ENCODE measurements at places on chromosomes 16 and 17.

GRCh38 chr16:72740347-72740746 lies 307.6 kb downstream of the ZFHX3 start:
- DNase-seq = no peak

DNA sequence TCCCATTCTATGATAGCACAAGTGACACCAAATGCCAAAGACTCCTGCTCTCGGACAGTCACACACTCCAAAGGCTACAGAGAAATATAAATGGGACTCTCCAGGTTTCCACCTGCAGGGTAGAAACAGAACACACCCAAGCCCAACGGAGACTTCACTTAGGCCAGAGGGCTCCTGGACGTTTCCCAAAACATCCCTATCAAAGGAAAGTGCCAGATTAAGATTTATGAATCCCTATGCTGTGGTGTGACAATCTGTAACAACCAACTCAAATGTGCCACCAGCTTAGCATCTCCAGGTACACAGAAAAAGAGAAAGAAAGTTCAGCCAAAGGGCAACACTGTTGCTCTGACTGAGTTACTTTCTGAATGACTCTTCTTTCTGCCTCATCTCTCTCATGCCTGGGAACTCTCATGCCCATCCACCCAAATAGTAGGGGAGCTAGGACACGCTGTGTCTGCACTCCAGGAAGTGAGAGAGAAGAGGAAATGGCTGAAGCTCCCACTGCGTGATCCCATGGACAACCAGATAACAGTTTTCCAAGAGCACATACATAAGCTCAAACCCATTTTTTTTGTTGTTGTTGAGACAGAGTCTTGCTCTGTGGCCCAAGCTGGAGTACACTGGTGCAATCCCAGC lies 49.7 kb downstream of the SMG6 start:
- no peak for DNase-seq

- DNase-seq = no peak
Measured at GRCh38 chr17:43019418-43019817, 2.8 kb downstream of the VAT1 start.

- DNase-seq = no peak
Measured at GRCh38 chr16:66538910-66539309, 11.0 kb downstream of the TK2 start.

GRCh38 chr16:51813609-51814008 lies 662.5 kb upstream of the SALL1 start:
- DNase-seq = no peak

DNA sequence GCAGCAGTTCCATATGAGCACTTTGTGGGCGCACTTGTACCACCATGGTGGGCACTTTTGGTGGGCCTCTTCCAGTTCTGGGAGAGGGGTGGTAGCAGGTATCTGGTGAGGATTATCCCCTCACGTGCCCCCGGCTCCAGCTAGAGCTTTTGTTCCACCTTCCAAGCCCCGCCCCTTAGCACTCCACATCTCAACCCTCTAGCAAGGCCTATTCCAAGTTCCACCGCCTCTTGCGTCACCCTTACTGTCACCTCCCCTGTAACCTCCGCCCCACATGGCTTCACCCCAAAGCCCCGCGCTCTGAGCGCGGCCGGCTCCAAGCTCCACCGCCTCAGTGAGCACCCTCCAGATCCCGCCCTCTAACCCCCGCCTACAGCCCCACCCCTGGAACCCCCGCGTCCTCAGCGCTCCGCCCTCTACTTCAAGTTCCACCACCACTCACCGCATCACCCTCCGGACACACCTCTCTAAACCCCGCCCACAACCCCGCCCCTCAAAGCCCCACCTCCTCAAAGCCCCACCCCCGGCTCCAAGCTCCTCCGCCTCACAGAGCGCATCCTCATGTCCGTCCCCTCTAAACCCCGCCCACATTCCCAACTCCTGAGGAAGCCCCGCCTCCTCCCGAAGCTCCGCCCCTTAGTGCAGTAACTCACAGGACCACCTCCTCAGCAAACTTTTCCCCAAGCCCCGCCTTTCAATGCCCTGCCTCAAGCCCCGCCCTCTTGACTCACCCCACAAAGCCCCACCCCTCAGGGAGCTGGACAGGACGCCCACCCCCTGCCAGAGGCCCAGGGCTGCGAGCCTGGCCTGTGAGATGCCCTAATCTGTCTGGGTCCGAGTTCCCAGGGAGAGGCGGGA lies 11.1 kb downstream of the SCN4A start:
- no peak for DNase-seq

- DNase-seq = no peak
Measured at GRCh38 chr17:74750327-74751069, 2.1 kb downstream of the NHERF1 start.

DNA sequence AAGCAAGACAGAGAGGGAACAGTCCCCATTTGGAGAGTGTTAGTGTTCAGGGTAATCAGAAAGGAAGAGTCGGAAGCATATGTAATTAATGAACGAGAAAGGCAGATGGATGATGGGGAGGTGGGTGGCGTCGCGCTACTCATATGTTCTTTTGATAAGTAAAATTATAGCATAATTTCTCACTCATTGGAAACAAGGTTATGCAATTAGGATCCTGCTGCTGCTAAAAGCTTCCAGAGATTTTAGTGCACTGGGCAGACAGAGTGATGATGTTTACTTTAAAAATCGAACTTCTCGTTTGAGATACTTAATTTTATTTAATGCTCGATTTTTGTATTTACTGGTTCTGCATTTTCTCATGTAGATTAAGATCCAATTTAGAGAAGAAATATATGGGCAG lies 96.2 kb downstream of the PRKCA start:
- no peak for DNase-seq

GRCh38 chr17:77303620-77304019 lies 162.9 kb downstream of the SEC14L1 start:
- DNase-seq = no peak

GRCh38 chr16:77273-77806 lies 685 bp upstream of the MPG start:
- DNase-seq = no peak

DNA sequence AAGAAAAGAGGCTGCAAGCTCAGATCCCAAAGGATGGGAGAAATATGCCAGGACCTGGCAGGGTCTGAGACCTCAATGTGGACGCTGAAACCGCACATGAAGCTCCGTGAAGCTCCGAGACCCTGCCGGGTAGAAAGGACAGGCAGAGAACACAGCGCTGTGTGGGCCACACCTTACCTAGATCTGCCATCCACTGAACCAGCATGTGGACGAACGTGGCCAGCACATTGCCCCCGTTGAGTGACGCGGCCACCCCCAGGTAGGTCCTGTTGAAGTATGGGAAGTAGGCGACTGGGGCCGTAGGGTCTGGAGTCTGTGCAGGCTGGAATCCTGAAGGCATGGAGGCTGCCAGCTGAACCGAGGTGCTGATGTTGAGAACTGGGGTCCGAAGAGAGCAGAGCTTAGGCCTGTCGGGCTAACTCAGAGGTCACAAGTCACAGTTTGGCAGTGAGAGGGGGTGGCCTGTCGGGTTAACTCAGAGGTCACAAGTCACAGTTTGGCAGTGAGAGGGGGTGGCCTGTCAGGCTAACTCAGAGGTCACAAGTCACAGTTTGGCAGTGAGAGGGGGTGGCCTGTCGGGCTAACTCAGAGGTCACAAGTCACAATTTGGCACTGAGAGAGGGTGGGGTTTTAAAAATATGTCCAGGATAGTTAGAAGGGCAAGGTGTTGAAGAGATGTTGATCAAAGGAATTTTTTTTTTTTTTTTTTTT lies 6.1 kb upstream of the TRPV1 start:
- no peak for DNase-seq

- no peak for DNase-seq
Measured at GRCh38 chr17:35214631-35215273, 20.6 kb upstream of the SLC35G3 start.

DNA sequence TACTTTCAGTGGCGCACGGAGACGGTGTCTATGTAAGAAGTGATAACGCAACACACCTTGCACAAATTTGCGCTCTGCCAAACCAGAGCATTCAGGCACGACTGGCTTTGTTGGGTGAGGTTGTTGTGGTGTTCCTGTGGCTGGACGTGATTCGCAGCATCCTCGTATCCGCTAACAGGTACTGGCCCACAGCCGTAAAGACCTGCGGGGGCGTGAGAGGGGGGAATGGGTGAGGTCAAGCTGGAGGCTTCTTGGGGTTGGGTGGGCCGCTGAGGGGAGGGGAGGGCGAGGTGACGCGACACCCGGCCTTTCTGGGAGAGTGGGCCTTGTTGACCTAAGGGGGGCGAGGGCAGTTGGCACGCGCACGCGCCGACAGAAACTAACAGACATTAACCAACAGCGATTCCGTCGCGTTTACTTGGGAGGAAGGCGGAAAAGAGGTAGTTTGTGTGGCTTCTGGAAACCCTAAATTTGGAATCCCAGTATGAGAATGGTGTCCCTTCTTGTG lies 510.9 kb downstream of the KCNJ18 start:
- DNase-seq = no peak

GRCh38 chr16:84594725-84595038 lies 23.2 kb downstream of the COTL1 start:
- no peak for DNase-seq

GRCh38 chr17:72891627-72892026 lies 200.9 kb downstream of the SLC39A11 start:
- DNase-seq = no peak

- no peak for DNase-seq
Measured at GRCh38 chr17:18004884-18005305, 32.2 kb downstream of the DRC3 start.

GRCh38 chr17:53191878-53192277 lies 630.8 kb upstream of the KIF2B start:
- no peak for DNase-seq

DNA sequence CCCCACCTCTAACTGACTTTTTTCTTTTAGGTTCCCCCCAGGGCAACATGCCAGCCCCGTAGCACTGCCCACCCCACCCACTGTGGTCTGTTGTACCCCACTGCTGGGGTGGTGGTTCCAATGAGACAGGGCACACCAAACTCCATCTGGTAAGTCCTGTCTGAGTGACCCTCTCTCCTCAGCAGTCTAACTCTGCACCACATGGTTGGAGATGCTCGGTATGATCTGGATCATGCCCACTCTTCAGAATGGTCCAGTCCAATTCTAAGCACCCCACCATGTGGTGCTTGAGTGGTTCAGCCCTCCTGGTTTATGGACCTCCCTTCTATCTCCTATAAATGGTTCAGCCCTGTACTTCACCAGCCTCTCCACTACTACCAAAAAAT lies 5.9 kb downstream of the KDM6B start:
- DNase-seq = no peak

DNA sequence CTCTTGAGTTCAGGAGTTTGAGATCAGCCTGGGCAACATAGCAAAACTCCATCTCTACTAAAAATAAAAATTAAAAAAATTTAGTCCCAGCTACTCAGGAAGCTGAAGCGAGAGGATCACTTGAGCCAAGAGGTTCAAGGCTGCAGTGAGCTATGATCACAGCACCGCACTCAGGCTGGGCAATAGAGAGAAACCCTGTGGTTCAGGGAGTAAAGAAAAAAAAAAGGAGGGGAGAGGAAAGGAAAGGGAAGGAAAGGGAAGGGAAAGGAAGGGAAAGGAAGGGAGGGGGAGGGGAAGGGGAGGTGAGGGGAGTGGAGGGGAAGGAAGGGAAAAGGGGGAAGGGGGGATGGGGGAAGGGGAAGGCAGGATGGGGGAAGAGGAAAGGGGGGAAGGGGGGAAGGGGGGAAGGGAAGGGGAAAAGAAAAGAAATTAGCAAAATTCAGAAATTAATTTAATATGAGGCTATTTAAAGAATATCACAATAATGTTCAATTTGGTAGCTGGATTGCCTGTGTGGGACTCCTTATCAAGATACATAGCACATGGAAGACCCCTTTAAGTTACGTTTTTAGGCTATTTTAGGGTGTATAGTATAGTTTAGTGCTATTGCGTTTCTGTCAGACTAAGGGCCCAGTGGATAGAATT lies 424.3 kb downstream of the CDH8 start:
- no peak for DNase-seq

- no peak for DNase-seq
Measured at GRCh38 chr16:19294156-19294649, 8.7 kb downstream of the CLEC19A start.

GRCh38 chr16:78368121-78369102 lies 269.0 kb downstream of the WWOX start:
- DNase-seq = no peak

DNA sequence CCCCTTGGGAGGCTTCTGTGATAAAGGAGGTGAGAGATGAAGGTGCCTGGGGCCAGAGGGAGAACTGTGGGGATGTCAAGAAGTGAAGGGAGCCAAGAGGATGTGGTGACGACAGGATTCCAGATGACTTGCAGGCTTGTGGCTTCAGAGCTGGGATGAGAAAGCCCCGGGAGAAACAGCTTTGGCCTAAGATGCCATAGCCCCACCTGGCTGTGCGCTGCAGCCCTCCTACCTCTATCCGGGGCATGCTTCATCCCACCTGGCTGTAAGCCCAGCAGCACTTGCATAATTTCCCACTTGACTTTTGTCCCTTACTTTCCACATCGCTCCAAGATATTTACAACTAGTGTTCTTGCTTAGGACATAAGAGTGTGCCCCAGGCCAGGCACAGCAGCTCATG lies 29.3 kb downstream of the GINS3 start:
- DNase-seq = no peak

GRCh38 chr17:81534157-81535006 lies 6.2 kb downstream of the FSCN2 start:
- DNase-seq = no peak

DNA sequence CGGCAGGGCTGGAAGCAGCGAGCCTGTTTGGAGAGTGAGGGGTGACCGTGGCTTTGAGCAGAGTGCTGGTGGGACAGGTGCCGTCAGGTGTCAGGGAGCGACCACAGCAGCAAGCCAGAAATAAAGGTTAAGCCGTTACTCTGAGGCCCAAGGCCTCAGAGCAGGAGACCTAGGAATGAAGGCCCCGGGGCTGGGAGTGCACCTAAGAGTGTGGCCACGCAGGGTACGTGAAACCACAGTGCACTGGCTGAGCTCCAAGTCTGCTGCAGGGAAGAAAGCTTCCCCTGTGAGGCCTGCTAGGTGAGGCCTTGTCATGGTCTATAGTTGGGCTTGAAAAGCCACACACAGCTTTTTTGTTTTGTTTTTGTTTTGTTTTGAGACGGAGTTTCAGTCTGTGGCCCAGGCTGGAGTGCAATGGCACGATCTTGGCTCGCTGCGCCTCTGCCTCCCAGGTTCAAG lies 8.7 kb downstream of the CLUAP1 start:
- no peak for DNase-seq

DNA sequence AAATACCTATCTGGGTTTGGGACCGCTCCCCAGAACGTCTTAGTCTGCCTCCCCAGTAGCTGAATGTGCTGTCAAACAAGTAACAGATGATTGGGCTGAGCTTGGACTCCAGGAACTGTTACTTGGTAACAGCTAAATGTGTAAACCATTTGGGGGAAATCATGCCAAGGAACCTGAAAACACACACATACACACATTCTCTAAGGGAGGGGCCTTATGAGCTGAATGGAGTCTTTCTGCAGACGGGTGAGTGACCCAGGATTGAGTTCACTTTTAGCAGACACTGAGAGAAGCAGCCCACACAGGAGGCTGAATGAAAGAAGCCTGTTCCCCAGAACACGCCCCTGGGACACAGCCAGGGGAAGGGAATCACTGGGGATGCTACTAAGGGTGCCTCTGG lies 1.6 kb downstream of the ACLY start:
- no peak for DNase-seq

- no peak for DNase-seq
Measured at GRCh38 chr17:75695830-75696271, 25.4 kb upstream of the ITGB4 start.

Measured in left kidney (tissue), 8 donors.